ENCODE measurements at places on chromosomes 6 and 20.
A peak's percentile ranks its signal among the peaks of the same experiment; 100 is the strongest.

GRCh38 chr6:140445474-140446004 lies 1071.1 kb upstream of the CITED2 start:
- DNase-seq = no peak

DNA sequence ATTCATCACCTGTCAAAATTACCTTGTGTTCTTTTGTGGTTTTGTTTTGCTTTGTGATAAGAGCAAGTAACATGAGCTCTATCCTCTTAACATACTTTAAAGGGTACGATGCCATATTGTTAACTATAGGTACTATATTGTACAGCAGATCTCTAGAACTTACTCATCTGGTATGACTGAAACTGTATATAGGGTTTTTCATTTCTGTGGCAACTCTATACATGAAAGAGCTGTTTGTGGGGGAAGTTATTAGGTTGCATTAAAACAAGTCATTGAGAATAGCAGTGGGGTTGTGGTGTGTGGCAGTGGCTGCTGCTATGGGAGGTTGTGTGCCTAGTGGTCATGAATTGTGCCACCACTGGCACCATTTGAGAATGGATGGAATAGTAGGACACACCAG lies 268.4 kb downstream of the KCNQ5 start:
- DNase-seq = no peak

- DNase-seq = no peak
Observed at GRCh38 chr6:16137451-16137801, 8.5 kb downstream of the MYLIP start.

- DNase-seq = no peak
Observed at GRCh38 chr6:89525786-89526562, 93.0 kb downstream of the ANKRD6 start.

DNA sequence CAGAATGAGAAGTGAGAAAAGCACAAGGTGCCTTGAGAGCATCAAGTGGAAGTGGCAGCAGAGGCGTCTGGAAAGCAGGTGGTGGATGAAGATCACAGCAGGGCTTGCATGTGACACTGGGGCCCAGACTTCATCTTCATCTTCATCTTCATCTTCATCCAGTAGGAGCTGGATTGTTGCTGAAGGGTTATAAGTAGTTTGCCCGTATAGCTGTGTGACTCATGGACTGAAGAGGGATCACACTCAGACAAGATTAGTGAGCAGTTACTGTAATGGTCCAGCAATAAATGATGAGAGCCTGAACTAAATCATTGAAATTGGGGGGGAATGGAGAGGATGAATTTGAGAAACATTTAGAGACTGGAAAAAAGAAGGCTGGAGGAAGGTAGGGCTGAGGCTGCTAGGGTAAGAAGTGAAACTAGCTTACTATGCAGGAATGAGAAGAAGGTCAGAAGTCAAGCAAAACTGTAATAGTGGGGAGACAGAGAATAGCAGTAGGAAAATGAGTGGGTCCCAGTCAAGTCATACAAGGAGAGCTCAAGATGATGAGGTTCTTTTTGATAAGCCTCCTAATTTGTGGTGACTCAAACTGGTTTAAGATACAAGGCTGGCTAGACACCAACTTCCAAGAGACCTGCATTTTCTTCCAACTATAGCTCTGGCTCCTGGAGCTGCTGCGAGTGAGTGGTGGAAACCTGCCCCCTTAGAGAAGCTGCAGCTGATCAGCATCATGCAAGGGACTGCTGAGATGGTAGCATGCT lies 92.3 kb upstream of the BEND6 start:
- no peak for DNase-seq

- DNase-seq = peak; percentile 48
Observed at GRCh38 chr6:25332655-25333071, 53.5 kb downstream of the CARMIL1 start.

DNA sequence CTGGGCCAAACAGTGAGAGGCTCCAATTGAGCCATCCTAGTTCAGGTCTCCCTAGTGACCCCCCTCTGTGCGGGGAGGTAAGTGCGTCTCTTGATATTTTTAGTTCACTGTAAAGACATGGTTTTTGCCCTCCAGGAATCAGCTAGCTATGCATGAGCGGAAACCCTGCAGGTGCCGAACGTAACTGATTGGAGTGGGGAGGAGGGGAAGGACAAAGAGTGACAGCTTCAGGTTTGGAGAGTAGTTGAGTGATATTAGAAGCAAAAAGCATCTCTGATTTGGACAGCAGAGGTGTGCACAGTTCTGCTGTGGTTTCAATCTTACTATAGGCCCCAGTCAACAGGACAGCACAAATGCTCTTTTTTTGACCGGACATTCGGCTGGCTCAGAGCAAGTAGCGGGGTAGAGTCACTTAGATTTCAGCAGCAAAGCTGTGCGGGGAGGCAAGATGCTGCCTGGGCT lies 31.8 kb downstream of the TBC1D7 start:
- DNase-seq = no peak

GRCh38 chr6:154358019-154358545 lies 1.5 kb upstream of the IPCEF1 start:
- DNase-seq = no peak

GRCh38 chr6:149925974-149926777 lies 3.3 kb upstream of the RAET1G start:
- peak; percentile 85 for DNase-seq

DNA sequence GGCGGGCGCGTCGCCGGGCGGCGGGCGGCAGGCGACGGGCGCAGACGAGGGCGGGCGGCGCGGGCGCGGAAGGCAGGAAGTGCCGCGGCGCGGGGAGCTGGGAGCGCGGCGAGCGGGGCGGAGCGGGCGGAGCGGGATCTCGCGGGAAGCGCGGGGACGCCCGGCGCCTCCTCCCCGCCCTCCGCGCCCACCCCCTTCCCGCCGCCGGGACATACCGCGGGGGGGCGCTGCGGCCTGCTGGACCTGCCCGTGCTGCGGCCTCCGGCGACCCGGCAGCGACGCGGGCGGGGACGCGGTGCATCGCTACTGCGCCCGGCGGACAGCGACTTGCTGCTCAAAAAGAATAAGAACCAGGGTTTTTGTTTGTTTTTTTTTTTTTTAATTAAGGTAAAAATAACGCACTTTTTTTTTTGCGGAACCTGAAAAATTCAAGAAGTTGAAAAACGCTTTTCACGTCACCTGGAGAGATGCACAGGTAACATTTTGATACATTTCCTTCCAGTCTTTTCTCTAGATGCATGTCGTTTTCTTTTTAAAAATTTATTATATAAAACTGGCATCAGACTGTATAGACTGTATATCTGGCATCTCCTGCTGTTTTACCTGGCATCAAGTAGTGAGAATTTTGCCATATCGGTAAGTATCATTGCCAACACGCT lies at the start of gene CENPB:
TSS of gene CENPB (minus strand) at position 76 of the 659 bp plus-strand sequence. CDS start 257 bp downstream, outside the sequence.
- peak; percentile 92 for DNase-seq

DNA sequence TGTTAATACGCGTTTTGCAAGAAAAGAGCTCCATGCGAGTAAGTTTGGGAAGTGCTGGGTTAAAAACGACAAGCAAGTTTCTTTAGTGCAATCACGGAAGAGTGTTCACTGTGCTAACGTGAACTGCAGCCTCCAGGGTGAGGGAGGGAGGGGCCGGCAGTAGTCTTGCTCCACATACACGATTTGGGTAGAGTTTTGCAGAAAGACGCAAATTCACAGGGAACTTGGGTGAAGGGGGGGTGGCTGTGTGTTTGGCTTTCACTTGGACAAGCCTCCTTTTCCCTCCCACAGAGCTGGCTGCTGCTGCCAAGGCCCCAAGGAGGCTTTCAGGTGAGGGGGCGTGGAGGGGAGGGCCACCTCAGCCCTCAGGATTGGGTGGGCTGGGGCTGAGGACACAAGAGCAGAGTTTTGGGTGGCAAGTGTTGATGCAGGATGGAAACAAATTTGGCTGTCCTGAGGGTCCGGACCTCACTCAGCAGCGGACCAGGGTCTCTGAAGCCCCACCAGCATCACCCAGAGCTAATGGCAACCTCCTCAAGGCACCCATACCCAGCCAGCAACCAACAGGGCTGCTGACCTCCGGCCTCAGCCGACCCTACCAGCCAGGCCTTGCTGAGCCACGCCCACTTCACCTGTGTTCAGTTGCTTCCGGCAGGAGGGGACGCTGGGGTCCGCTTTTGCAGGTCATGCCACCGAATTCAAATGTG lies 204.5 kb downstream of the ERMARD start:
- DNase-seq = no peak

DNA sequence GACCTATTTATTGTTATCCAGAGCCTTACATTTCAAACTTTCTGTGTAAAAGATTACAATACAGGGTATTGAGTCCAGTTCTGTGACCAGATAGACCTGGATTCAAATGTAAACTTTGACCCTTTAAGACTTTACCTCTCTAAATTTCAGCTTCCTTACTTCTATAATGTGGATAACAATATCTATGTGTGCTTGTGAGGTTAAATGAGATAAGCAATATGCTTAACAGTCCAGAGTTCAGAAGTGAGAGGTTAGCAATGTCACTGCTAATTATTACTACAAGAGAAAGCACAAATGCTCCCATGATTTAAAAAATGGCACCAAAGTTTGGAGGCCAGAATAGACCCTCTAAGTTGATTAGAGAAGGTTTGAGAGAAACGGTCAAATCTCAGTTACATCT lies 27.5 kb downstream of the EPB41L2 start:
- no peak for DNase-seq

GRCh38 chr6:137272403-137272802 lies 53.2 kb upstream of the IFNGR1 start:
- no peak for DNase-seq

DNA sequence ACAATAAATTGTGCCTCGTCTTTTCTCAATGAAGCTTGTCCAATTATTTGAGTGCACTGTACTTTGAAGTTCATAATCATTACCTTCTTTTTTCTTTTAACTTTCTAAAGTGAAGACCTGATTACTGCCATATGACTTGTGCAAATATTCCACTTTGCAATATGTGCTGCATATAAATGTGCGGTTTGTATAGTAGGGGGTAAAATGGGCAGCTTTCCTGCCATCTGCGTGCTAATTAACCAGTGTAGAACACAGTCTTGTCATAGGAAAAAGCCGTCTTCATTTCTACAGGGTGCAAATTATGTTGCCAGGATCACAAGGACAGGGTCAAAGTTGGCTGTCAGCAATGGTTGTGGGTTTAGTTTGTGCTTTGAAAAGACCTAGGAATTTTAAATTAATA lies 397.0 kb downstream of the NKAIN2 start:
- DNase-seq = no peak

DNA sequence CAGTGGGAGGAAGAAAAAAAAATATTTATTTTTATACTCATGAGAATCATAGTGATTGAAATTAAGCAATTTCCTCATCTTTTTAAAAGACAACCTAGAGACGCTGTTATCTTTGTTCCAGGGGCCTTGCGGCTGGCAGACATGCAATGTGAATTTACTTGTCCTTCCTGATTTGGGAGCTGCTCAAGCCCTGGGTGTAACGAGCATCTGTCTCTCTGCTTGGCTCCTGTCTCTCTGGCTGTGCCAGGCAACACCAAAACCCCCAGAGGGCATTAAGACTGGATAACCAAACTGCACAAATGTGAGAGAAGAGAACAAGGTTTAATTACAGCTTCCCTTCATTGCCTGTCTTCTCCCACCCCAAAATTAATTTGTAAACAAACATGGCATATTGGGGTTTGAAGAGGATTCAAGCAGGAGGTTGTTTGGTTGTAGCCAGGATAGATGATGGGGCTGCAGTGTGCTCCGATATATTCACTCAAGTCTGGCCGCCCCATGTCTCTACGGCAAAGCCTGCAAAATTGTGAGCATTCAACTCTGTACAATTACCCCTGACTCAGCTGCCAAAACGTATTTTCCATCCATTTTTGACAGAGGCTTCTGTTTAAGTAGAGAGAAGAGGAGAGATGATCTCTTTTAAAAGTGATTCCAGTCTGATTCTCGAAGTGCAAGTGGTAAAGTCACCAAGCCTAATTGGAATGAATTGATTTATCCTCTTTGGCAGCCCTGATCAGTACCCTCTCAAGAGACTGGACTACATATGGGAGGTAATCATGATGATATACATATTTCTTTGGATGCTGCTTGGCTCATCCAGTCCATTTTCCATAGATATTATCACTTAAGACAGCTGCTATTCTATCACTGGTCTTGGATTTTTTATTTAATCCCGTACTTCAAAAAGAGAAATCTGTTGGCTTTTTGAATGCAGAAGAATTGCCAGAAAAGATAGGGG lies 170.2 kb downstream of the SLC24A3 start:
- DNase-seq = no peak

- DNase-seq = no peak
Observed at GRCh38 chr6:63757826-63758225, 122.2 kb downstream of the PHF3 start.

Measured in left hindlimb (tissue), 1 donor.